ENCODE measurements at places on chromosomes 16 and 17.
A peak's percentile ranks its signal among the peaks of the same experiment; 100 is the strongest.

DNA sequence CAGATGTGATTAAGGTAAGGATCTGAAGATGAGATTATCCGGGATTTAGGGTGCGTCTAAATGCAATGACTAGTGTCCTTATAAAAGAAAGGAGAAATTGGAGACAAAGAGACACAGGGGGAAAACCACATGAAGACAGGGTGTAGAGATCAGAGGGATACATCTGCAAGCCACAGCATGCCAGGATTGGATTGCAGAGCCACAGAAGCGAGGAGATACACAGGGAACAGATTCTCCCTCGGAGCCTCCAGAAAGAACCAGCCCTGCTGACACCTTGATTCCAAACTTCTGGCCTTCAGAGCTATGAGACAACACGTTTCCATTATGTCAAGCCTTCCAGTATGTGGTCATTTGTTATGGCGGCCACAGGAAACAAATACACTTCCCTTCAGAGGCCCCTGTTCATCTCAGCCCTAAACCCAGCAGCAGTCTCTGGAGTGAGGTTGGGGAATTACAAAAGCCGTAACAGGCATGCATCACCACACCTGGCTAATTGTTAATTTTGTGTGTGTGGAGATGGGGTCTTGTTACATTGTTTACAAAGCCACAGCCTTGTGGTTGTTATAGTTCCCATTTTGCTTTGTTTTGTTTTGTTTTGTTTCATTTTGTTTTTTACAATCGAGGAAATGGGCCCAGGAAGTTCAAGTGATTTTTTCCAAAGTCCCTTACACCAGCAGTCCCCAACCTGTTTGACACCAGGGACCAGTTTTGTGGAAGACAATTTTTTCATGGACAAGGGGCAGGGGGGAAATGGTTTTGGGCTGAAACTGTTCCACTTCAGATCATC, 51.6 kb upstream of the LYRM9 start:
- DNase-seq = no peak

DNA sequence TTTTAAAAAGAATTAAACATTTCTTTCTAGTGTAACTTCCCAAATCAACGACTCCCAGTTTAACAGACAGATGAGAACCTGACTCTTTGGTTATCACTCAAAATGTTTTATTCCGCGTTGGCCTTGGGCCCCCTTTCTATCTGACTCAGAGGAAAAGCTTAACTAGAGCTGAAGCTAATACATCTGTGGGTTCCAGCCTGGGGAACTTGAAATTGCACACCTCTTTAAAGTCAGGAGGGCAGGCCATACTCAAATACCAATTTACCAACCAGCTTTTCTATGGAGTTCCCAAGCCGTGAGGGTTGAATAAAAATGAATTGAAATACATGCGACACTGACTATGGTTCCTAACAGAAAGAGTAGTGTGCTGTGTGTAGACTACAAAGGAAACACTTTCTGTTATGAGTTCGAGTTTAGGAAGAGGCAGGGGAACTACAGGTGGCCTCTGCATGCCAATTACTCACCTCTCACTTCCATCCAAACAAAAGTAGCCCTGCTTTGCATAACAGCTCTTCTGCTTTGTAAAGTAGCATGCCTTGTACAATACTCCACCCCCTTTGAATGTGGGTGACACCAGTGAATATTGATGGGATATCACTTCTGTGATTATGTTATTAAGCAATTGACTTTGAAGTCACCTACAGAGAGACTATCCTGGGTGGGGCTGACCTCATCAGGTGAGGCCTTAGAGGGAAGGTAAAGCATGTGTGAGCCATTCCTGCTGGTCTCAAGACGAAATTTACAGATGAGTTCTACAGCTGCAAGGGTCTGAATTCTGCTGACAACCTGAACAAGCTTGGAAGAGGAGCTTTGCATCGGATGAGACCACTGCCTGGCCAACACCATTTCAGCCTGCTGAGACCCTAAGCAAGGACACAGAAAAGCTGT, 92.1 kb downstream of the WDR59 start:
- DNase-seq = no peak

DNA sequence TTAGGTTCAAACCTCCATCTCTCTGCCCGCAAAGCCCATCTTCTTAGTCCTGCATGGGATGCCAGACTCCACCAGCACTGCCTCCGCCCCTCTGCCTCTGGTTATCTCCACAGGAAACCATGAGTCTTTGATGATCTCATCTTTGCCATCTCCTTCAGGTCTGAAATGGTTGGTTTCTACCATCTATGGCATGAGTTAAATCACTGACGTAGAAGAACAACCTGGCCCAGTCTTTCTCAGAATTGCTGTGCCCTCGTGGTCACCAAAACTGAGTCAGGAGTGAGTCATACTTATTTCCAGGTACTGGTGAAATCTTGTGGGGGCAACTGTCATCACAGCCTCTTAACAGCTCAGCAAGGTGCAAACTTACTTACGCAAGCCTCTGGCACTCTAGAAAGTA, 468.7 kb upstream of the C16orf82 start:
- DNase-seq = no peak

- no peak for DNase-seq
Observed at GRCh38 chr17:28306954-28307401, 12.0 kb upstream of the TMEM97 start.

GRCh38 chr16:89184933-89185794, 13.6 kb downstream of the CDH15 start:
- DNase-seq = no peak

GRCh38 chr17:80790021-80790765, 201.4 kb upstream of the CHMP6 start:
- no peak for DNase-seq

- no peak for DNase-seq
Observed at GRCh38 chr17:39757176-39757662, 19.5 kb downstream of the GRB7 start.

DNA sequence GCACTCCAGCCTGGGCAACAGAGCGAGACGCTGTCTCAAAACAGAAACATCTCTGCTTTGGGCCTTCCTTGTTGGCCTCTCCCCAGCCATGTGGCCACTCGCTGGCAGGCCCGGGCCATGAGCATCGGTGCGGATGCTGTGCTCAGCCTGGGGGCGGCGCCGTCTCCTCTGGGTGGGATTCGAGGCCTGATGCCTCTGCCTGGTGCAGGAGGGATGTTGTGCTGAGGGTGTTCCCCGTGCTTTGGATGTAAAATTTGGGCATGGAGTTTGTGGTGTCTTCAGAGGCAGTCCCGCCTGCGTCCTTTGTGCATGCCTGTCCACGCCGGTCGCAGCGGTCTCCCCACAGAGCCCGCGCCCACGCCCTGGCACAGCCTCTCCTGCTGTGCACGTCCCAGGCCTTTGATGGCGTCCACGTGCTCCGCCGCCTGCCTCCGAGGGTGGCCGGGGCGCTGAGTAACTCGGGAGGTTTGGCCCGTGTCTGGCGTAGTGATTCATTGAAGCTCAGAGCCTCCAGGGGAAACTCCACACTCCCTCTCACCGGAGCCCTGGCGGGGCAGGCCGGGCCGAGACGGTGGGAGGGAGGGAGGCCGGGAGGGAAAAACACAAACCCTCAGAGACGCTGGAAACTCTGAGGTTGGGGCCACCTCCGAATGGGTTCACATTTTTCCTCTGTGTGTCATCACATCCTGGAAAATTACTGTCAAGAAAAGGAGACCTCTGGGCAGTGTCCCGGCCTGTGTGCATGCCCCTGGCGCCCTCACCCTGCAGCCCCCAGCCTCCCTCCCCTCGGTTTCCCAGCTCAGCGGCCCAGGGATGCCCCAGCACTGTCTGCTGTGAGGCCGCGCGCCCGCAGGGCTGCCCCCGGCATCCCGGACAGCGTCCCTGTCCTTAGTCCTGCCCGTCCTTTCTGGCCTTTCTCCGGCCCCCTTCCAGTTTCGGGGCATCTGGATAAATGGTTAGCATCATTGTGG, 19.0 kb downstream of the CENPX start:
- DNase-seq = peak; percentile 97

GRCh38 chr17:77606146-77606864, 352.2 kb upstream of the TNRC6C start:
- DNase-seq = no peak

- no peak for DNase-seq
Observed at GRCh38 chr16:62335356-62335755, 299.1 kb upstream of the CDH8 start.

DNA sequence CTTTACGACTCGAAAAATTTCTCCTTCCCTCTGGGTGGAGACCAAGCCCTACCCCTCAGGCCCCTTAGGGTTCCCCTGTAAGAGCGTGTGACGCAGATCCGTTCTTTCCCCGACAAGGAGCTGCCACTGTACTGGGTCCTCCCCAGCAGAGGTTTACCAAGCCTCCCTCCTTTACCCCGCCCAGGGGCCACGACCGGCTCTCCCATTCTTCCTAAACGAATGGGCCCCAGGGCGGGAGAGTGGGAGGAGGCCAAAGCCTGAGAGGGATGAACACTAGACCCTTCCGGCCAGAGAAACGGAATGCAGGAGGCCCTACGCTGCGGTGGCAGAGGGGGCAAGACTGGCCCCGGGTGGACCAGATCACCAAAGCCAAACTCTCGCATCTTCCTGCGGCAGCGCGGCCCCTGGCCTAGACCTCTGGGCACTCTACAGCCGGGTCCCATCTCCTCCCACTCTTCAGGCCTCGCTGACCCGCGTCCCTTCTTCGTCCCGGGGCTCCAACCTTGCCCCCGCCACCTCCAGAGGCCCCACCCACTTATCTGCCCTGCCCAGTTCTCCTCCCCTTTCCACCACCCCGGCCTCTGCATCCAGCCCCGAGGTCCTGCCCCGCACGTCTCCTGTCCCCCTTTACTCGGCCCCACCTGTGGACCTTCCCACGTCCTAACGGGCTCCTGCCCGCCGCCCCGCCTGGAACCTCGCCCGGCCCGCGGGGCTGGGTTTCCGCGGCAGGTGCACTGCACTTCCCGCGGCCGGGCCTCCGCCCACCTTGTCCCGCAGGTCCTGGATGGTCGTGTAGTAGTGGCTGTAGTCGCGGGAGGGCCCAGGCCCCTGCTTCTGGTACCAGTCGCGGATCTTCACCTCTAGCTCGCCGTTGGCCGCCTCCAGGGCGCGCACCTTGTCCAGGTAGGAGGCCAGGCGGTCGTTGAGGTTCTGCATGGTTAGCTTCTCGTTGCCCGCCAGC, 765 bp downstream of the KRT19 start:
- DNase-seq = peak; percentile 24

- no peak for DNase-seq
Observed at GRCh38 chr17:40373999-40374398, 9.5 kb upstream of the GJD3 start.

- peak; percentile 54 for DNase-seq
Observed at GRCh38 chr16:71923941-71924690, 28.8 kb downstream of the IST1 start.

DNA sequence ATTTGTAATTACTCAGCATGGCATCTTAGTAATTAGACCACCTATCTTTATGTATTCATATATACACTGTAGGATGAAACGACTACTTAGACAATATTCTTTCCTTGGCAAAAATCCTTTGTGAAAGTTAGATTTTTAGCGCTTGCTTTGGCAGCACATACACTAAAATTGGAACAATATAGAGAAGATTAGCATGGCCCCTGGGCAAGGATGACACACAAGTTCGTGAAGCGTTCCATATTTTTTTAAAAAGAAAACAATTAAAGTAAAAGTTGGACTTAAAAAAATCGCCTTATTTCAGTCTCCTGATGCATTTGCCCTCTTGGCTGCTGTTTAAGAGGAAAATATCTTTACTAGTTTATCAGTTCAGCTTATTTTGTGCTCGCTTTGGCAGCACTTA, 10.5 kb downstream of the IGSF6 start:
- no peak for DNase-seq

- DNase-seq = no peak
Observed at GRCh38 chr16:83355570-83356218, 452.1 kb upstream of the HSBP1 start.

DNA sequence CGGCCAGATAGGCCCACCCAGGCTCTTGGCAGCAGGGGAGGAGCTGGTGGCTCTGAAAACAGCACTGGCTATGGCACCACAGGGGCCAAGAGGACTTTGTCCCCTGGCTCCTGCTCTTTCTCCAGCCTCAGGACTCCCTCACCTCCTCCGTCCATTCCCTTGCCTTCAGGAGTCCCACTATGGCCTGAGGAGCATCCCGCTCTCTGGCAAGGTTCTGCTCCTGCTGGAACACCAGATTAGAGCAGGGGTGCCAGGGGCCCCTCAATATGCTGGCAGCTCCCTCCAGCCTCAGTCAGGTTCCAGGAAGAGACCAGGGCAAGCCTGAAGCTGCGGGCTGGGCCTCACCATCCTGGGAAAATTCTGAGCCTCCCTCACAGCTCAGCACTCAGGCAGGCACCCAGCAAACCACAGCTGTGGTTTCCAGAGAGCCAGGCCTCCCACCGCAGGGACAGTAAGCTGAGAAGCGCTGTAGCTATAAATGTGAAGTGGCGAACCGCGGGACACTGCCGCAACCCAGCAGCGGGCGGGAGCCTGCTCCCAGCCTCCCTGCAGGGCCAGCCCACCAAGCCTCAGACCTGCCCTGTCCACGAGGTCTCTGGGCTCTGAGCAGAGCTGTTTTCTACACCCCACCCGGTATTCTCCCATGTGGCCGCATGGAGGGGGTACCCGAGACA, 25.7 kb downstream of the C17orf100 start:
- DNase-seq = peak; percentile 6

- peak; percentile 66 for DNase-seq
Observed at GRCh38 chr17:75878174-75878998, at the start of gene TRIM47. TSS of gene TRIM47 (minus strand) at chr17:75878581. CDS start at chr17:75878548, 33 bp downstream.

GRCh38 chr17:31580706-31581490, 189.4 kb downstream of the RAB11FIP4 start:
- peak; percentile 89 for DNase-seq

DNA sequence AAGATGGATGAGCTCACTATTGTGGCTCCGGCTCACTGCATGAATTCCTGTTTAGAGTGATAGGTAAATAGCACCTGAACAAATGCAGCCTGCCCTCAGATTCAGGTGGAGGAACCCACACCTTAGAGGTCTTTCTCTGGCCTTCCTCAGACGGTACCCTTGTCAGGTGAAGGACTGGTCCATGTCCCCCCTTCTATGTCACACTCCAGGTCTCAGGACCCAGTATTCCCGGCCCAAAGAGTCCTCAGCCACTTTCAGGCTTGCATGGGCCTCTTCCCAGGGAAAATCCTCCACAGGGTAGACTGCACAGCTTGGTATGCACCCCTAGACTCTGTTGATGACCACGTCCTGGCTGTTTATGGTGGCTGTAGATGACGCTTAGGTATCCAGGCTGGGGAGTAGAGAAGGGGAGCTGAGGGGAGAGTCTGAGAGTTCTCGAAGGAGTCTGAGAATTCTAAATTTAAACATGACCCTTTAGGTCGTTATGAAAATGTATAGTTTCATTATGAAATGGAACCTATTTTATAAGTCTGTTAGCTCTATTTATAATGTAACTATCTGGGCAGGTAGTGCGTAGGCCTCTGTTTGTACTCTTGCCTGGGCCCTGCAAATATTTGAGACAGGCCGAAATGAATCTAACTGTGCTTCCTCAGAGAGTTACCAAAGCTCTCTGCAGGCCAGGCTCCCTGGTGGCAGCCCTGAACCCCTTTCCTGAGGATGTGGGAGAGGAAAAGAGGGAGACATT, 32.5 kb upstream of the CCR7 start:
- DNase-seq = no peak

DNA sequence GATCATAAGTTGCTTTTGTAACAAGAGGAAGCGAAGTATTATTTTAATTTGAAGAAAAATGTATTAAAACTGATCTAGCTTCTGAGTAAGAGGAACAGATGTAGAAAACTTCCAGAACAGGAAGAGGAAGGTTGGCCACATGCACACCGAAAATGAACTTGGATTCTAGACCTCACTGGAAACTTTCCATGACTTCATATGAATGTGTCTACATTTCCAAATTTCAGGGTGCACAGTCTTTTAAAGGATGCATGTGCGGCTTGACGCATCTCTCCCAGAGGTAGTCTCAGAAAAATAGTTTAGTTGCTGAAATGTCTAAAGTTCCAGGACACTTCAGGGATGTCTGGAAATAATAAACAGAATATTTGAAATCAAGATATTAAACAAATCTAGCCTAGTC, 275.1 kb upstream of the MYOCD start:
- no peak for DNase-seq
